Stimulated activated CD8-positive, alpha-beta memory T cell treated with anti-CD3 and anti-CD28 coated beads, Interleukin-15, amount 100 ng/mL, for 48 hours (primary cell): ENCODE measurements at places on chromosomes 3 and 15.

GRCh38 chr15:82882273-82882928 is 70.1 kb downstream of the HOMER2 start:
- DNase-seq = no peak

GRCh38 chr3:157585386-157585785 is 82.2 kb upstream of the VEPH1 start:
- no peak for DNase-seq

GRCh38 chr3:110504401-110504800 is 567.2 kb upstream of the NECTIN3 start:
- DNase-seq = no peak

DNA sequence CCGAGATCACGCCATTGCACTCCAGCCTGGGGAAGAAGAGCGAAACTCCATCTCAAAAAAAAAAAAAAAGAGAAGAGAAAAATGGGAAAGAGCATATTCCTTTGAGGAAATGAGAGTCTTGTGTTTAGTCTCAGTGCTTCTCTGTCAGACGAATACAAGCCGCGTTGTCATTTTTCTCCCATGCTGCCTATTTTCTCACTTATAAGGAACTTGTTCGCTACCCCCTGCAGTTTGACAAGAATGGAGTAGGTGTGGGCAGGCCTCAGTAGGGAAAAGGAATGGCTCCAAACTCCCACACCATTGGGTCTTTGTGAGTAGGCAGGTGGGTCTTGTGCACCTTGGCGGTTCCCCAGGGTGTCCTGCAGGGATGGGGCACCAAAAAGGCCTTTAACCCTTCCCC is 6.5 kb downstream of the GPR160 start:
- DNase-seq = no peak
